ENCODE measurements at places on chromosomes 16 and 17. TPM values are rescaled to one million over a fixed set of nuclear protein-coding genes. Genes with fewer than 3 reads are reported as not detected.

The PABPN1L gene
- total RNA-seq: not detected

The P2RX5 gene
- 1.7 TPM for total RNA-seq

The RSAD1 gene
- total RNA-seq: 37.3 TPM

The TNFAIP1 gene
- 27.3 TPM for total RNA-seq

The MRTFB gene
- 103 TPM for total RNA-seq

The HYDIN gene
- not detected for total RNA-seq

Data from vagina (tissue), 2 donors.